ENCODE measurements at places on chromosomes 11 and 22.

GRCh38 chr11:109731451-109731850 is 309.5 kb downstream of the C11orf87 start:
- DNase-seq: no peak

DNA sequence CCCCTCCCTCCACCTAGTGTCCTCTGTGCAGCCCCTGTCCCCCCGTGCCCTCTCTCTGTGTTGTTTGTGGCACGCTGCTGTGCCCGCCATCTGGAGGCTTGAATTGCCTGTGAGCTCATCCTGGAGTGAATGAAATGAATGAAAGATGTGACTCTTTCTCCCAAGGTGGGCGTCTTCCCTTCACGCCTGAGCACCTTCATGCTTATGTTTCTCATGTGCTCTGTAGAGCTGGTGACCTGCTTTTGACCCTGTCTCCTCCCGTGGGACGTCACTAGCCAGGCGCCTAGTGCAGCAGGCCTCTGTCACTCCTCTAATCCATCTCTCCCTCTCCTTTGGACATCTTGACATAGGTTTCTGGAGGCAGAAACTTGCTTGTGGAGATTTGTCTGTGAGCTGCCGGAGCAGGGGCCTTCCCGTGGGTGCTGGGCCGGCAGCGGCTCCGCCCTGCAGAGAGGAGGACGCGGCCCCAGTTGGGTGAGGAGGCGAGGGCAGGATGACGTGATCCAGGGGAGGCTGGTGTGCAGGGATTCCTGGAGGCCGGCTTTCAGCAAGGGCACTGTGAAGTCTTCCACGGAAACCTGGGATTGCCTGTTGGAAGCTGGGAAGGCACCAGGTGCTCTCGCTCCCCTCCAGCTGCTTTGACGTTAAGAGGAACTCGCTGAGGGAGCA is 40.6 kb downstream of the MUC6 start:
- no peak for DNase-seq

- DNase-seq: no peak
Observed at GRCh38 chr11:44870181-44870580, 80.5 kb downstream of the TP53I11 start.

DNA sequence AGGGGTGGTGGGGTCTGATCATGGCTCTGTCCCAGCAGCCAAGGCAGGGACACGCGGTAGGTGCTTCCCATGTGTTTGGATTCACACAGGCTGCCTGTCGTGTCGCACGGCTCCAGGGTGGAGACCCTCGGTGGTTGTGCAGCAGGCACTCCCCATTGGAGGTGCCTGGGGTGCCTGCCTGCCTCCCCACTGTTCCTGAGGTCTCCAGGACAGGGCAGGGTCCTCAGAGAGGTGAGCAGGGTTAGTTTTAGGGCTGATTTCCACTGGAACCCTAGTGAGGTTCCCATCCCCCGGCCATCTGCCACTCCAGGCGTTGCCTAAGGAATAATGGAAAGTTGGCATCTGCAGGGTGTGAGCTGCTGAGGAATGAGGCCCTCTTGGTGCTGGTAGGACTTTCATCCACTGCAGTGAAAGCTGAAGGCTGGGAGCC is 32.3 kb downstream of the OSBPL5 start:
- no peak for DNase-seq

- DNase-seq: no peak
Observed at GRCh38 chr22:18154821-18155390, 4.9 kb downstream of the USP18 start.

DNA sequence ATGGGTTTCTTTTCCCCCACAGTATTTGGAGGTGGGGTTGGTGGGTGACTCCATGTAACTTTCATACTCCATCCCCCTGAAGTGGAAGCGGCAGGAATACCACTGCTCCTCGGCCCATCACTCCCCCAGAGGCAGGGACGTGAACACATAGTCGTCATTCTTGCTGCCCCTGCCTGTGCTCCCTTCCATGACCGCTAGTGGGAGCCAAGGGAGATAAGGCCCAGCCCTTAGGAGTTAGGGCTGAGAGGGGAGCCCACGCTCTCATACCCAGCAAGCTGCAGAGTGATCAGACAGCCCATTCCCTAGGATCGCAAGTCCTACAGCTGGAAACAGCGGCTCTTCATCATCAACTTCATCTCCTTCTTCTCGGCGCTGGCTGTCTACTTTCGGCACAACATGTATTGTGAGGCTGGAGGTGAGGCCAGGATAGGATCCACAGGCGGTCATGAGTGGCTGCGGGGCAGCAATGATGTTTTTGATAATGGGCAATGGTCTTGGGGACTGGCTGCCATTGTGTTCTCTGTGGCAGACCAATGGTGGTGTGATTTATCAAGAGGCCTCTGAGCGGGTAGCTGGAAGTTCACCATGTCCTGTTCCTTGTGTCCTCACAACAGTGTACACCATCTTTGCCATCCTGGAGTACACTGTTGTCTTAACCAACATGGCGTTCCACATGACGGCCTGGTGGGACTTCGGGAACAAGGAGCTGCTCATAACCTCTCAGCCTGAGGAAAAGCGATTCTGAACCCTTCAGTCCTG is 15.9 kb downstream of the RHOG start:
- peak; percentile 90 for DNase-seq
